Left renal pelvis (tissue), 4 donors: ENCODE measurements at places on chromosomes 16 and 17.

GRCh38 chr16:56848029-56848936 lies 16.7 kb upstream of the SLC12A3 start:
- DNase-seq, result no peak

DNA sequence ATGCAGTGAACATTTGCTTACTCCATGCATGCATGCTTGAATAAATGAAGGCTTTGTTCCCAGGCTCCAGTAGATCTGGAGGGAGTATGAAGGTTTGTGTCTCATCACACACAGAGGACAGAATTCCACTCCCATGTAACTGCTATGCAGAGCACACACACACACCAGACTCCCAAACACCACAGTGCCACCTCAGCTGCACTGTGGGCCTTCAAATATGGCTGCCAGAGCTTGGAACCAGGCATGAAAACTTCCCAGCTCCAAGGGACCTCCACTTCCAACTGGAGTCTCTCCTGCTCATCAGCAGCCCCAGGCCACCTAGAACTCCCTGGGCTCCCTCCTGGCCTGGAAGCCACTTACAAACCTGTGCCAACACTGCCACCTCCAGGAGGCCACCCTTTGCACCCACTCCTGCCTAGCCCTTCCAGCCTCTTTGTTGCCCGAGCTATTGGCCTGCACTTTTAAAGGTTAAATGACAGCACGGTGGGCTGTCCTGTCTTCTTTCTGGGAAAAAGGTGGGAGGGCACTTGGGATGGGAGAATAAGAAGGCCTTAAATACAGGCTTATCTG lies 151.2 kb downstream of the ZNF423 start:
- no peak for DNase-seq

GRCh38 chr16:72787130-72787513 lies 260.8 kb downstream of the ZFHX3 start:
- no peak for DNase-seq

DNA sequence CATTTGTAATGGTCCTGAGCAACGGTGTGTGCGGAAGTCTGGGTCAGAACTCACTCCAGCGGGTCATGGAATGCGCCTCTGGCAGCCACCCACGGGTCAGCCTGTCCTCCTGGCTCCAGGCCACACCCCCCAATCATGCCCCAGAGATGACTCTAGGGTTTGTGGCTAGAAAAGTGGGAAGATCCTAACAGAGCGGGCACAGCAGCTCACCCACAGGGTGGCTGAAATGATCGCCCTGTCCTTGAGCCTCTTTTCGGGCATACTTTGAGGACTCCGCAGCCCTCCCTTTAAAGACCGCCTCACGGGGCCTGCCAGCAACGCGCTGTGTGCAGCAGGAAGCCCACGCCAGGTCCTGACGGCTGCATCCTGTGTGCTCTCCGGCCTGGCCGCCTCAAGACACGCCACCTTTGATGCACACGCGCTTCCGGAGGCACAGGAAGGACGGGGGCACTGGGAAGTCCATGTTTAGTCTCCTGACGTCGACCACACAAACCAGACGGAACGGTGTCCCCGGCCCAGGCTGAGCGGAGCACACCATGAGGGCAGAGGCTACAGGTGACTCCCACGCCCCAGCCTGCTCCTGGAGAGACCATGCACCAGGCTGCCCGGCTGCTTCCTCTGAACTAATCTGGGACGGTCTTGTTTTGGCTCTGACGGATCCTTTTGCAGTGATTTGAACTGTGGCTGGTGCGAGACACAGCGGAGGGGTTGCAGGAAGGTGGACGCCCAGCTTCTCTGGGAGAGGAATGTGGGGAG lies 92.9 kb downstream of the TBC1D16 start:
- DNase-seq, result no peak

DNA sequence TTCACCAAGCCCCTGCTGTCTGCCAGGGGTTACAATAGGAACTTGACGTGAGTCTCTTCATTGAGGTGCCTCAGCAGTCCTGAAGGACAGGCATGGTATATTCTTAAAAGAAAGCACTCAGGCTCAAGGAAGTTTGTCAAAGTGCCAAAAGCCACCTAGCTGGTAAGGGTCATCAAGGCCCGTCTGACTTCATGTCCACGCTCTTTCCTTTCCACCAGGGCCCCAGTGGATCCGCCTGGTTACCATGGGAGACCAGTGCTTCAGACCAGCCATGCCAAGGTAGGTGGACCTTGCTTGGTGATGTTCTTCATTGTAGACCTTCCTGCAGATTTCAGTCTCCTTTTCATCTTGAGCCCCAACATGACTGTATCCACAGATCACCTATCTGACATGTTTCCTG lies 27.6 kb upstream of the CCL1 start:
- DNase-seq, result no peak

DNA sequence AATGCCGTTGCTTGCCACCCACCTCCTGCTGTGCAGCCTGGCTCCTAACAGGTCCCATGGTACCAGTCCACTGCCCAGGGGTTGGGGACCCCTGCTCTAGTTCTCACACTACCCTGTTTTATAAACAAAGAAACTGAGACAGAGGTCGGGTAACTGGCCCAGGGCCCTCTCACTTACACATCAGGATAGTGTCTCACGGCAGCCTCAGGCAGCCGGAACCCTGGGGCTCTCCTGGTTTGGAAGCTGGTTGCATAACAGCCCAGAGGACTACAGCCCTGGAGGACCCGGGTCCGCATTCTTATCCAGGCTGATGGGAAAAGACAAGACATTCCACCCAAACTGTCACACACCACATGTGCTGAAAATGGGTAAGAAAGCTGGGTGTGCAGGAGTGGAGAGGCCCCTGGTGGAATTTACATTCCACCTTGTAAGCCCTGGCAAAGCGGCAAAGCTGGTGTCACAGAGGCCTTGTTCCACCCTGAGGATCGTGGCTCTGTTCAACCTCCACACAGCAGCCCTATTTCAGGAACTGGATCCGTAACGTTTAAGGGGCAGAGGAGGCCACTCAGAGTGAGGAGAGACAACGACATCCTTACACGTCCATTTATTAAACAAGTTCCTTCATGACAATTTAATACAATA lies 9.8 kb downstream of the CMTM3 start:
- DNase-seq, result no peak

DNA sequence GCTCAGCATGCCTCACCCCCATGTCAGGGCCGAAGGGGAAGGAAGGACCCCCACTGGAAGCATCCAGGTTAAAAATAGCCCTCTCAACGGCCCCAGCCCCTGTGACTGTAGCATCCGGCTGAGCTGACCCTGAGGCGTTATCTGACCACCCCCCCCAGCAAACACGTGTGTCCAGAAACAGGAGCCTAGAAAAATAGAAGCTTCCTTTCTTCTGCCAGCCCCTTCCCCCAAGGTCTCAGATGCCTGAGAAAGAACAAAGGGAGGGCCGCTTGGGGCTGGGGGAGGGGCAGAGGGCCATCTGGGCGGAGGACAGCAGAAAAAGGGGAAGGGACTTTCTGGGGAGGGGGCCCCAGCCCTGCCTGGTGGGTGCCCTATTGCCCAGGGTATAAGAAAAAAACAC lies 55.8 kb downstream of the ACTG1 start:
- no peak for DNase-seq
